ENCODE measurements at places on chromosomes 5 and 9.
A peak's percentile ranks its signal among the peaks of the same experiment; 100 is the strongest.

DNA sequence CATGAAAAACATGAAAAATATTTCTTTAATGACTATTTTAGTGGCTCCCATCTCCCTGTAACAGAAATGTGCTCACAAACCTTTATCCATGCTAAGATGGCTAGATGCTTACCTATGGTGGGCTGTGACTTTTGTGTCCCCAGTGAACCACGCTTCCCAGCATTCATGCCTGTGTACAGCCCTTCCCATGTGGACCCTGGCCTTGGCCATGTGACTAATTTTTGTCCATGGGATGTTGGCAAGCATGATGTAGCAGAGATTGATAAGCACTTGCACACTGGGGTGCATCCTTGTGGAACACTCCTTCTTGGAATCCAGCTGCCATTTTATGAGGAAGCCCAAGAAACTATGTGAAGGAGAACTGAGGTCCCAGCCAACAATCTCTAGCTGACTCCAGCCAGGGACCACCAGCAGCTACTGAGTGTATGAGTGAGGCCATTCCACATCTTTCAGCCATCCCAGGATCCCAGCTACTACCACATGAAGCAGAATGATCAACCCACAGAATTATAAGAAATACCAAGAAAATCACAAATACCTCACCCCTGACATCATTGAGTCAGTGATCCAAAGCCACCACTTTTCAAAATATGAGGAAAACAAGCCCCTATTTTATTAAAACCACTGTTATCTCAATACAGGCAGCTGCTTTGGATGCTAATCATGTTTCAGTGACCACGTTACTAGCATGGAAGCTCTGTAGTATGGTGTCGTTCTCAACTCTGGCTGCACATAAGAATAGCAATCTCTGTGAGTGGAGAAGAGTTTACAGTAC, 16.1 kb upstream of the RAI14 start:
- peak; percentile 76 for DNase-seq

- DNase-seq = no peak
These were observed 42.3 kb upstream of the NR3C1 start for GRCh38 chr5:143445776-143446175.

GRCh38 chr9:36486329-36486932, 86.3 kb upstream of the MELK start:
- DNase-seq = peak; percentile 17

DNA sequence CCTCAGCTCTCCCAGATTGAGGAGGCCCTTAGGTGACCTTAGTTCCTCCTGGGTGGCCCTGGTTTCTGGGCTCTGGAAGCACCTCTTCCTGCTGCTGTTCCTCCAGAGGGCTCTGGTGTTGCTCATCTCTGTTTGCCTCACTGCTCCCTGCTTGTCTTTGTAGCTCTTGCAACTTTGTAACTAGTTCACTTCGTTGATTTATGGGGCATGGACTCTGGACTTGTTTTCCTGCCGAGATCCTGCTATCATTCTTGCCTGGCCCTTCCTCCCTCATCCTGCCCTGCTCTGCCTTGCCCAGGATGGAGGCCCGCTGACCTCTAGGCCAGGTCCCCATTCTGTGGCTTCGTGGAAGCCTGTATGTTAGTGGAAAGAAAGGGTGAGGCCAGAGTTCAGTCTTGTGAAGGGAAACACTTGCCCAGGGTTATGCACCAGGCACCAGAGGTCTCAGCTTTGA, 169.3 kb downstream of the MACROH2A1 start:
- DNase-seq = no peak

DNA sequence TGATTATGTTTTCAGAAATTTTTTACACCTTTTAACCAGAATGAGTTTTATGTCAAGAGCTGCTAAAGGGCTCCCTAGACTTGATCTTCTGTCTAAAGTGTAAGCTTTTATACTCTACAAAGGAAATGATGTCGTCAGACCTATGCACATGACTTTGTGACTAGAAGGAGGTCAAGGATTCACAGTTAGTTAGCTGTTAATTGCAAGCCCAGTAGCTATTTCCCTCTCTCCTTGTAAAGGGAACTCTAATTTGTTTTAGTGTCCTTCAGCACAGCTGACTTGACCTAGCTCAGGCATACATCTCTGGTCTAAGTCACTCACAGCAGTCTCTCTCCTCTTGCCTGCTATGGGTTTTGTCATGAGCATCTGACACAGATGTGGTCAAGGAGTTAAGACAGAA, 173.5 kb upstream of the NREP start:
- DNase-seq = peak; percentile 13

DNA sequence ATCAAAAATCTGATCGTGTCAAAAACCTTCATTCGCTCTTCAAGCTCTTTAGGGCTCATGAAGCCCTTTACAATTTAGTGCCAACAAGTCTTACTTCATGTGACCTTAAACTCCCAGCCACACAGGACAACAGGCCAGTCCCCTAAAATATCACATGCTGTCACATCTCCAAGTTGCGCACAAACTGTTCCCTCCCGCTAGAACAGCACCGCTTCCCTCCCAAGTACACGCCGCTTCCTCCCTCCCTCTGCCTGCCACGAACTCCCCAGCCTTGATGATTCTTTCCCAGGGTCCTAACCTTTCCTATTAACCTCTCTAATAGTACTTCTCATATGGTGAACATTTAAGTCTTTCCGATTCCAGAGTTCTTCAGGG, 91.2 kb downstream of the TLE1 start:
- no peak for DNase-seq

GRCh38 chr5:65034813-65035209, 266.1 kb downstream of the CWC27 start:
- no peak for DNase-seq

- DNase-seq = no peak
These were observed 6.9 kb downstream of the MEGF10 start for GRCh38 chr5:127297348-127298035.

- peak; percentile 94 for DNase-seq
These were observed 465.3 kb upstream of the ARRDC3 start for GRCh38 chr5:91848453-91848852.

- DNase-seq = no peak
These were observed 37.6 kb downstream of the NKX2-5 start for GRCh38 chr5:173197375-173197891.

GRCh38 chr5:10761933-10762775, 1.1 kb upstream of the DAP start:
- DNase-seq = no peak

DNA sequence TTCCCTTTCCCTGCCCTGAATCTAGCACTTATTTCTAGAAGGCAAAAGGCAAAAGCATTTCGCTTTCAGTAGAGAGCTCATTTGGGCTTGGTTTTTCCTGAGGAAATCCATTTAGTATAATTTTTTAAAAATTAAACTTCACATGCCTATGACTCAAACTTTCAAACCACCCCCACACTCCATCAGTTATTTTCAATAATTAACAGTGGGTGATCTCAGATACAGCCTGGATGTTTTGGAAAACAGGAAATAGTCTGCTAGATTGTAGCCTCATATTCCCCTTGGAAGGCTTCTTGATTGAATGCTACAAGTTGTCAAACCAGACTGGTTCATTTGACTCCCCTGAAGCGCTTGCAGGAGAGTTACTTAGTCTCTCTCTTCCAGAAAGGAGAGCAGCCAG, 40.6 kb downstream of the SEMA5A start:
- DNase-seq = no peak

GRCh38 chr9:36847781-36848673, 186.0 kb downstream of the PAX5 start:
- no peak for DNase-seq

DNA sequence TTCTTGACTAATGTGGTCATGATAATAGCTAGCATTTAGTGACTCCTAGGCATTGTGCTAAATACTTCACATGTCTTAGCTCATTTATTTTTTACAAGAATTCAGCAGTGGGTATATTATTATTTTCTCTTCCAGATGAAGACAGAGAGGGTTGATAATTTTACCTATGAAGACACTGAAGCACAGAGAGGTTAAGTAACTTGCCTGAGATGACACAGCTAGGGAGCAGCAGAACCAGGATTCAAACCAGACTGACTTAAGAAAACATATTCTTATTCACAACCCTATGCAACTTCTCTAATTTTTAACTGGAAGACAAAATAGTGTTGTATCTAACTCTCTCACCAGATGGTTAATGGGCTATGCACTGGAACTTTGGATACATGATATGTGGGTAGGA, 44.8 kb downstream of the NNT start:
- DNase-seq = no peak

- no peak for DNase-seq
These were observed 249.4 kb upstream of the TBCA start for GRCh38 chr5:78025540-78025939.

GRCh38 chr5:32471784-32472183, 27.2 kb upstream of the ZFR start:
- no peak for DNase-seq

- peak; percentile 53 for DNase-seq
These were observed 18.3 kb upstream of the LPAR1 start for GRCh38 chr9:111056538-111056937.

DNA sequence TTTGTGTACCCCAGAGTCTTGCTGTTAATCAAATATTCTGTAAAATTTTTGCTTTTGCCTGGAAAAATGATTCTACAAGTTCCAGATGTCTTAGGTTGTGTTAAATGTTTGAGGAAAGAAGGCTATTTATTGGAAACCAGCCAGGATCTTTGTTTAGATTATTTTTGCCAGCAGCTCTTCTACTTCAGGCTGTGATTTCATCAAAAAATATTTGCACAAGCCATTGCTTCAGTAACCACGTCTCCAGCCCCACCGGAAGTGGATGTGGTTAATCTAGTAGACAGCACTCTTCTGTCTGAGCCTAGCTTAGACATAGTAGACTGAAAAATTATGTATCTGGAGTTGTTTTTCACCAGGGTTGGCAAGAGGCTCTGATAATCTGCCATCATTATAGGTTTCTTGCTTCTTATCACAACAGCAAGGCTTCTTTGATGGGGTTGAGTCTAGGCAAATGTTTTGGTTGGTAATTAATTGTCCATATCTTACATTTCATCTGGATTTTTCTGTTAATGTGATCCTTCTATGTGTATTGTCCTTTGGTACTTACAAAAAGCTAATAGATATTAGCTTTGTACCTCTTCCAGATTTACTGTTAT, 17.1 kb downstream of the KCTD16 start:
- DNase-seq = peak; percentile 96

Measured in astrocyte of the spinal cord (primary cell).